ENCODE measurements at places on chromosomes 4 and X.
A peak's percentile ranks its signal among the peaks of the same experiment; 100 is the strongest.

DNA sequence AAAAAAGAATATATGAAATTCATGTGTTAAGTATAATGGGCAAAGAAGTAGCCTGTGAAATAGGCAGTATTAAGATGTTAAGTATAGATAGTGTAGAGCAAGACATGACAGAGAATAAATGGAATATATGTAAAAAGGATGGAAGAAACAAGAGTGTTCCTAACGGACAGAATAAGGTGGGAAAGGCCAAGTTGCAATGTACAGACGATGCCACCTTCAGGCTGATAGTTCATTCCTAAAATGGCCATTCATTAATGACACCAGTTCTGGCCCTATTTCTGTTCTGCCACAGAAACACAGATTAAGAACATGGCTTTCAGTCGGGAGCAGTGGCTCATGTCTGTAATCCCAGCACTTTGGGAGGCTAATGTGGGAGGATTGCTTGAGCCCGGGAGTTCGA is 4.4 kb upstream of the FAM184B start:
- no peak for DNase-seq

DNA sequence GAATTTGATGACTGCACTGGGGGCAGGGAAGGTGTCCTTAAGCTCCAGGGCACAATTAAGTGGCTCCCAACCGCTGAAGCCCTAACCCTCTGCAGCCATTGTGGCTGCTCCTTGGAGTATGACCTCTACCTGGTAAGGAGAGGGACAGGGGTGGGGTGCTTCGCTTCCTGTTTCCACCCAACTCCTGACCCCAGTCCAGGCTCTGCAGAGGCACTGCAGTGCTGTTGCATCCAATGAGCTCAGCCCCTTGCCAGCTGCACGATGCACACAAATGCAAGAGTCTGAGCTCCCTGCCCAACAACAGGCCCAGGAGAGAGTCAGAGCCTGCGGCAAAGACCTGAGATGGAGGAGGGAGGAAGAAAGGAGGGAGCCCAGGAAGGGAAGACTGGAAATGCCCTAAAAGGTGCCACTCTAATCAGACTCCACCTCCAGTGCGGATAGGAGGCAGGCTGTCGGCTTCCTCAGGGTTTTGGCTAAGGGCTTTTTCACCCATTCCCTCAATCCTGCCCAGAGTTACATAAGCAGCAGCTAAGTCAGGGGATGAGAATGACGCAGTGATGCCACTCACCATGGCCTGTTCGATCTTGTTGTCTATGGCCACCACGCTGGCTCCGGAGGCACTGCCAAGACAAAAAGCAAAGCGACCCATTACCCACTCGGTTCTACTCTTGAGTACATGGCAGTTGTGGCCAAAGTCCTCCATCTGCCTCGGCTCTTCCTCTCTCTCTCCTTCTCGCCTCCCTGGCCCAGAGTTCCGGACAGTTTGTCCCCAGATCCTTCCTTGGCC is 60.1 kb downstream of the TSC22D3 start:
- no peak for DNase-seq

DNA sequence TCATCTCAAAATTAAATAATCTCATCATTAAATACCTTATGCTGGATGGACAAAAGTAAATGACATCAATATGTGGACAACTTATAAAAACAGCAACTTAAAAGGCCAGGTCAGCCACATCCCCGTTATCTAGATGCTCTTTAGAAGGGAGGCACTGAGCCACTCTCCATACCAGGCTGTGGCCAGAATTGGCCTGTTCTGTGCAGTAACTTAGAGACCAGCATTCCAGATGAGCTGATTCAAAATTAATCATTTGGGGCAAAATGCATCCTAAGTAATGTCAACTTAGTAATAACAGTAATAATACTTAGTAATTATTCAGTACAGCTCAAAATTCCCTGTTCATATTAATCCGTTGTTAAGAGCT is 373.6 kb downstream of the FBXW7 start:
- peak; percentile 23 for DNase-seq

DNA sequence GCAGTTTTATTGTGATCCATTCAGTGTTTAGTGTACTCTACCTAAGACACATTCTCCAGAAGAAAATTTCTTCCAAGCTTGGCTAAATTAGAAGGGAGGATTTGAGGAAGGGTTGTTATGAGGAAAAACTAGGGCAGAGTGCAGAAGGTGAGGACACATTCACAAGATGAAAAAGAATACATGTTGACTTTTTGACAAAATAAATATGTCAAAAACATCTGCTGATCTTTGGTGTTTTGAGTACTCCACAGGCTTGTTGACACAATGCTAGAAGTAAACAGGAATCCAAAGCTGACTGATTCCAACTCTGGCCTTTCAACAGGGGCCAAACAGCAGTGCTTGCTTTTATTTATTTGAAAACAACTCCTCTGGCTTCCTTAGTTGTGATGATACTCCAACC is 125.8 kb upstream of the SLC7A11 start:
- no peak for DNase-seq

GRCh38 chr4:57430726-57431125 is 320.5 kb upstream of the IGFBP7 start:
- DNase-seq: no peak

DNA sequence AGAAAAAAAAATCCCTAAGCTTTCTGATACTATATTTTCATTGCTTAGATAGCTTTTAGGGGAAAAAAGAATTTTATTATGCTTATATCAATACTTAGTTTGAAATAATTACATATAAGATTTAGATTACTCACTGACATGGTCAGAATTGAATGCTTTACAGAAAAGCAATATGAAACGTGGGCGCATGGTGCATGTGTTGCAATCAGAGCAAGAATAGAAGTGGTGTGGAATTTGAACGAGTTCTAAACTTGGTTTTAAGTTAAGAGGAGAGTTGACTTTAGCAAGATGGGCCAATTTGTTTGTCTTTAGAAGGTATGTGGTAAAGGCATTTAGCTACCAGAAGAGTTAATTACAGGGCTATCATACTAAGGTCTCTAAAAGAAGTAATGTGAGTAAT is 21.4 kb downstream of the OCRL start:
- DNase-seq: no peak

DNA sequence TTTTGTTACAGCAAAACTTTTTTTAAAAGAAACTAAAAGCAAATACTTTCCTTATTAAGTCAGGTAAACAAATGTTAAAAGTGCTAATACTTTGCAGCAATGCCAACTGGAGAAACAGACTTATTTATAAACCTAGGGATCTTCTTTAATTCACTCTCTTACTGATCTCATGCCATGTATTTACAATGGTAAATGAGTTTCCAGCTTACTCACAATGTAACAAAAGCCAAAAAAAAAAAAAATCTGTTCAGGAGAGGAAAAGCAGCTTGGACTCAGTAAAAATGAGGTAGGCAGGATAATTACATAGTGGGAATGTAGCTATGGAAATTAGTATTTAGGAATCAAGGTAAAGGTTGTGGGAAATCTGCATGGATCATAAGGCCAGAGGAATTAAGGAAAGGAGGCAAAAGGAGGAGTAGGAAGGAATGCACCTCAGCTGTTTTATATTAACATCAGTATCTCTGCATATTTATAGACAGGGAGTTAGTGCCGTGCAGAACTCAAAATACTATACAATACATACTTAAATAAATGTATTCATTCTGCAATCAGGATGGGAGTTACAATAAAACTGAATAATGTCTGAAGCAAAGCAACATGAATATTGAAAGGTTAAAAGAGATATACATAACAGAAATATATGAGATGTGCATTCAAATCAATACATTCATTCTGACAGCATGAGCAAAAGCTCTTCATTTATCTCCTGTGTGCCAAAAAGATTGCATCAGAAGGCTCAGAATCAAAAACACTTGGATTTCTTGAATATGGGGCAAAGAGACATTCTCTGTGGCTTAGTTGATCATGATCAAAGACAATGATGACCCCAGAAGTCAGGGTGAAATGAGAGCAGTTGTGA is 57.9 kb upstream of the ETNPPL start:
- no peak for DNase-seq

DNA sequence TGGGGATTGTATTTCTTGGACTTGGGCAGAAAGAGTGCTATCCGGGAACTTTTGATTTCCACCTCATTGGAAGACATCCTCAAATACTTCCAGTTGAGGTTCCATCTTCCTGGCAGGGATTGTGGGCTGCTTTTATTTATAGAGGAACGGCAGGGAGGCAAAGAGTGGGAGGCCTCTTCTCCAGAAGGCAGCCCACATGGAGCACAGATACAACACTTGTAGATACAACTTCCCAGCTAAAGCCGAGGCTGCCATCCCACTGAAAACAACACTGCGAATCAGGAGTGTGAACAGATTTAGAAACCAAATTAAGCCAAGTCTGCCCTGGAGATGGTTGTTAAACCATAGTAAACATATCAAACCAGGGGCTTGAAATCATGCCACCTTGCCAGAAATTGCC is 212.8 kb upstream of the PPARGC1A start:
- no peak for DNase-seq

GRCh38 chrX:17818726-17819125 is 42.4 kb downstream of the RAI2 start:
- no peak for DNase-seq

- no peak for DNase-seq
These were observed 39.2 kb upstream of the GPC4 start for GRCh38 chrX:133454491-133454914.
